Stimulated activated CD4-positive, alpha-beta T cell treated with anti-CD3 and anti-CD28 coated beads, TNF-alpha, amount 100 ng/mL, for 1 hour (primary cell): ENCODE measurements at places on chromosomes 3 and 15.

GRCh38 chr3:45942051-45942825 is 1.0 kb upstream of the CXCR6 start:
- DNase-seq: no peak

GRCh38 chr3:77040216-77040615 is 317 bp downstream of the ROBO2 start:
- DNase-seq: no peak

GRCh38 chr3:194961571-194961970 is 275.9 kb downstream of the FAM43A start:
- DNase-seq: no peak

DNA sequence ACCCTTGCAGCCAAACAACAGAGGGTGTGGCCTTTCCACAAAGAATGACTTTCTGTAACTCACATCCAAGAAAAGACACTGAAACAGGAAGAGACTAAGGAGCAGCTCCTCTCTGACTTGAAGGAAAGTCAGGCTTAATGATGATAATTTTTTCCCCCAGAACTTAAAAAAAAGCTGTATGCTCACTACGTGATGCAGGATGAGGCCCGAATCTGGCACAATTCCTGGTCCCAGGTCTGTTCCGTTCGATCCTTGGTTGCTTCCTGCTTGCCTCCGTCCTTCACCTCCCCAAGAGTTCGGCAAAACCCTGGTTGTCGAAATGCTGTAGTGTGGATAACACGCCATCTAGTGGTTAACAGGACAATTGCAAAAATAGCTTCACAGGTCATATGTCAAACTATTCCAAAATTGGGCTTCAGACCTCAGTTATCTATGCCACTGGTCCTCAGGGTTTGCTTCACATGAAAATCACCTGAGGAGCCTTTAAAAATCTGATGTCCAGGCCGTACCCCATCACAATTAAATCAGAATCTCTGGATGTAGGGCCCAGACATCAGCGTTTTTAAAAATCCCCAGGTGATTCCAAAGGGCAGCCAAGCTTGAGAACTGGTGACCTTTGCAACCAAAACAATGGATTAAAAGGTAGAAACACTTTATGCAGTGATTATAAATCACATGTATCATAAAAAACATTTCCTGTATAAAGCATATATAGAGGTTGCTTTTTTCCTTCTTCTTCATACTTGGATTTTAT is 28.1 kb upstream of the SYNM start:
- DNase-seq: no peak

- DNase-seq: no peak
Measured at GRCh38 chr15:41842229-41842628, 3.6 kb downstream of the PLA2G4B start.

DNA sequence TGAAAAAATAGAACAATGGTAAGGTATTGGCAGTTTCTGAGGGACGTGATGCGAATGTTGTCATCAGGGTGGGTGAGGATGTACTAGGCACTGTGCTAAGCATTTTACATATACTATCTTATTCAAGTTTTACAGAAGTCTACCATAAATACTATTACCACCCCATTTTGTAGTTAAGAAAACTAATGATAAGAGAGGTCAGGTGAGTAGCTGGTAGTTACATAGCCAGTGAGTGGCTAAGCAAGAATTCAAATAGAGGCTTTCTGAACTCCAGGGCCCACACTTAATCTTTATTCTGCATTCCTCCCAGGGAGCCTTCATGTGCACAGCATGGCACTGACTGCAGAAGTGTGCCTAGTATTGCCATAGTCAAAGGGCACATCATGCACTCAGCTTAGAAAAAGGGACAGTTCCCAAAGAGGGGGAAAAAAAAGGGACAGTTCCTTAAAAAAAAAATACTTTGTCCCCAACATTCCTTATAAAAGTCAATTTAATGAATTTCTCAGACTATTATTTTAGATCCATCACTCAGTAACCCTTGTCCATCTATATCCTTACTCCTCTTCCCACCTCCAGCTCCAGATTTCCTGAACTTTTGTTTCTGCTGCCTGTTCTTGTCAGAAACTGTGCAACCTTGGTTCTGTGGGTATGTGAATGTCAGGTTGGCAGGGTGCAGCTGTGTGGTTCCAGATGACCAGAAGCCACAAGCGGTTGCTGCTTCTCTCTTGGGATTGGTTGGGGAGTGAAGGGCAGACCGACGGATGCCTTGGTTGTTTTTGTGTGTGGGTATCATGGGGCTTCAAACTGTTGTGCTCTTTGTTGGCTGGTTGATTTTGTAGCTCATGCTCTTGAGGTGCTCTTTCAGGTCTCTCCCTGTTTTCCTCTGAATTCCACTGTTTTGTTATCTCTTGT is 8.3 kb downstream of the MAPKBP1 start:
- DNase-seq: no peak

DNA sequence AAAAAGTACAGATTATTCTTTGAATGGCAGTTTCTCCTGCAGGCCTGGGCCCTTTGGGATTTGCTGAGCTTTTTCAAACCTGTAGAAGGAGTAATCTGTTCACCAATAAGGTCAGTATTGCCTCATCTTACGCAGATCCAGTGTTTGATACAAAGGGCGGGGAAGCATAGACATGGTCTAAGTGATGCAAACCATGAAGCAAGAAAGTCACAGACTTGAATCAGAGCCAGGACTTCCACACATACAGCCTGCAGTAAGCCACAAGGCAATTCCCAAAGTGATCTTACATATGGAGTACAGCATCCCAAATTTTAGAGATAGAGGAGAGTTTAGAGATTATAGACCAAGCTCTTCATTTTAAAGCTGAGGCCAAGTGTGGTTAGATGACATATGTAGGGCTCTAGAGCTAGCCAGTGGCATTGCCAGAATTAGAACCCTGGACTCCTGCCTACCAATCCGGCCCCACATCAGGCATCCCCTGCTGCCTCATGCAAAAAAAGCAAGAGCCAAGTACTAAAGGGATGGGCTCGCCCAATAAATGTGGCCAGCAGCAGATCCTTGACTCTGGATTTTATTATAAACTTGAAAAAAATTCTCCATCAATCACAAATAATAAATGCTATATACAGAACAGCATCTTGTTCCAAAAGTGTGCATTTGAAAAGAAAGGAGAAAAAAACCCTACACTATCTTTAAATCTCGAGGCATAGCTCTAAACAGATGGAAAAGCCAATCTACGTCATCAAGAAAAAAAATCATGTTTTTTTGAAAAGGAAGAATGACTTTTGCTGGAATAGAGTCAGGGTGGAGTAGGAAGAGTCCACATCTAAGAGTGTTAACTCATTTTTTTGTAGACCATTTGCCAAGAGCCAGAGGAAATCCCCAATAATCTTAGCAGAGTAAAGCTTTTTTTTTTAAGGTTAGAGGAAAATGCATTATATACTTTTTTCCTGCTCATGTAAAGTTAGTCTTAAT is 24.0 kb downstream of the ABI3BP start:
- DNase-seq: no peak

GRCh38 chr3:23389686-23390085 is 186.6 kb downstream of the UBE2E2 start:
- no peak for DNase-seq

DNA sequence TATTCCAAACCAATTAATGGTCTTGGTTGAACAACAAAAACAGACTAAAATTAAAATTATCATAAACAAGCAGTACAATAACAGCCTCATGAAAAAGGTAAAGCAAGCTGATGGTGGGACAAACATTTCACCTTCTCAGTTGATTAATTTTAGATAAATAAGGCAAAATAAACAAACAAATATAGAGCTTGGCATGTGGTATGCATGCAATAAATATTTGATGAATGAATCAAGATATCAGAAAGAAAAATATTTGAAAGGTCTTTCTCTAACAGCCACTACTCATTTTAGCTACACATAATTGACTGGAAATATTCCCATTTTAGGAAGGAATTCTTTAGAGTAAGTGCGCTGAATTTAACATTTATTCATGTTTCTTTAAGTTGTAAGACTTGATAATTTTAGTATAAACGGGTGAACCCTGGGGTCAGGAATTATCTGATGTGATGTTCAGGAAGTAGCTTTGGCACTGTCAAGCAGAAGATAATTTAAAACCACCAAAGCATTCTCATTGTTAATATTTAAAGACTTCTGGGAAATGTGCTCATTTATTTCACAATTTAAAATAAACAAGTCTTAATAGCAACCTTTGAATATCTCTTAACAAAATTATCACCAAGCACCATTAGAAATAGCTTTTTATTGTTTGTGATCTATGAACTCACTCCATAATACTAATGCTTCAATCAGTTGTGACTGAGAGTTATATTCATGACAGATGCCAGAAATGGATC is 372.3 kb upstream of the TGFBR2 start:
- DNase-seq: no peak

DNA sequence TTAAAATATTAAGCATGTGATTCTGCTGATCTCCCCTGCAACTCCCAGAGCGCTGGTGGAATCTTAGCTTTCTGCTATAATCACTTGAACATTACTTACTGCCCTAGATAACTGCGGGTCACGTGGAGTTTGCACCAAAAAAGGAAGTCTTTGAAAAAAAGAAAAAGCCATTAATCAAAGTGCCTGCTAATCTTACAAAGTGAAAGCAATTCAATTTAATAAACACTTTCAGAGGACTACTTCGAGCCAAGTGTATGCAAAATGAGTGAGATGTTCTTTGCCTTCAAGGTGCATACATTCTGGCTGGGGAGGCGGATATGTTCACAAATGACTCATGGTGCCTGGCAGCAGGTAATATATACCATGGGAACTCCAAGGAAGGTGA is 109.9 kb upstream of the GAP43 start:
- DNase-seq: no peak

GRCh38 chr3:70871909-70872656 is 559.6 kb upstream of the MDFIC2 start:
- DNase-seq: no peak

GRCh38 chr3:108838436-108838835 is 15.8 kb downstream of the TRAT1 start:
- no peak for DNase-seq

DNA sequence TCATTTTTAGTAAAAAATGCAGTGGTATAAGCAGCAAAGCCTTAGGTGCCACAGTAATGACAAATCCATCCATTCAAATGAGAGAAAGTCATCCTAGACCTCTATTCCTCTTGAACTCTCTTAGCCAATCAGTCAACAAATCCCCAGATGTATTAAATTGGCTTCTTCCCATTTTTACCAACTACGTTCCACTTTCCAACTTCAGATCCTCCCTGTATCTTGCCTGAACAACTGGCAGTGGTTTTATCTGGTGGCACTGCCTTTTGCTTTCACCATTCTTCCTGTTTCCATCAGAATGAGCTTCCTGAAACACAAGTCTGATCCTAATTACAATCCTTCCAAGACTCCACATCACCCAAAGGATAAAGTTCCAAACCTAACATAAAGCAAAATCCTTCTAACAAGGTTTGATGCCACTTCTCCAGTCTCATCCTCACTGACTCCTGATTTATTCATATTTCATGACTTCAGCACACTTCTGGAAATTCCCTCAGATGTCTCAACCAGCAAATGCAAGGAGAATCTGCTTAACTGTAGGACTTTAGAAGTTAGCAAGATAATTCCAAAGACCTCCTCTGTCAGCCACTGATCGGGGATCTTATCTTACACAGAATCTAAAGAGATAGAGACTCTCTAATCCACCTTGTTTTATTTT is 69.8 kb upstream of the SLC4A7 start:
- DNase-seq: no peak

- DNase-seq: no peak
Measured at GRCh38 chr3:37308247-37308646, 133.9 kb upstream of the LRRFIP2 start.

- DNase-seq: no peak
Measured at GRCh38 chr15:63703641-63704240, 106.6 kb downstream of the FBXL22 start.

- no peak for DNase-seq
Measured at GRCh38 chr15:78055919-78056713, 21.4 kb downstream of the TBC1D2B start.

DNA sequence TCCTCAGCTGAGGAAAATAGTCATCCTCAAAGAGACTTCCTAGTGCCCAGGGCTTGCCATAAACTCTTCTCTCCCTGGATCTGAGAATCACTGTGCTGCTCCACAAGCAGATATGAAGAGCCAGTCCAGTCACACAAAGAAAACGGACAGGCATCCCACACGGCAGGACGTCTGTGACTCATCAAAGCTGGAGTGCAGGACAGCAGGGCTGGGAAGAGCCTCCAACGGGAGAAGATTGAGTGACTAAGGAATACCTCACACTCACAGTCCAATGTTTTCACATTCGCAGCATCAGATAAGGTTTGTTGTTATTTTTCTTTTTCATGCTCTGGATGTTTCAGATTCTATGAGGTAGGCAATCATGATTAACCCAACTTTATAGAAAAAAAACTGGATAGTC is 57.8 kb downstream of the NEK10 start:
- DNase-seq: no peak

DNA sequence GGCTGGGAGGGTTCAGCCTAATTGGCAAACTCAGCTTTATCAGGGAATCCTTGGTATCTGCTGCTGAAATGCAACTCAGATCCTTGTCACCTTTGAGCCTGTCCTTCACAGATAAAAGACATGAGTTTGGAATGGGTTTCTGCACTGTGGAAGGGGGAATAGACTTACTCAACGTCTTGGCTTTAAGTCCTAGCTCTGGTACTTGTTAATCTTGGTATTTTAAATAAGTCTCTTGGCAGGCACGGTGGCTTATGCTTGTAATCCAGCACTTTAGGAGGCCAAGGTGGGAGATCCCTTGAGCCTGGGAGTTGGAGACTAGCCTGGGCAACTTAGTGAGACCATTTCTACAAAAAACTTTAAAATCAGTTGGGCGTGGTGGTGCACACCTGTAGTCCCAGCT is 55.1 kb upstream of the ATOSA start:
- DNase-seq: no peak

GRCh38 chr15:87618203-87618725 is 638.3 kb downstream of the NTRK3 start:
- no peak for DNase-seq
